ENCODE measurements at places on chromosomes 5 and 9.

DNA sequence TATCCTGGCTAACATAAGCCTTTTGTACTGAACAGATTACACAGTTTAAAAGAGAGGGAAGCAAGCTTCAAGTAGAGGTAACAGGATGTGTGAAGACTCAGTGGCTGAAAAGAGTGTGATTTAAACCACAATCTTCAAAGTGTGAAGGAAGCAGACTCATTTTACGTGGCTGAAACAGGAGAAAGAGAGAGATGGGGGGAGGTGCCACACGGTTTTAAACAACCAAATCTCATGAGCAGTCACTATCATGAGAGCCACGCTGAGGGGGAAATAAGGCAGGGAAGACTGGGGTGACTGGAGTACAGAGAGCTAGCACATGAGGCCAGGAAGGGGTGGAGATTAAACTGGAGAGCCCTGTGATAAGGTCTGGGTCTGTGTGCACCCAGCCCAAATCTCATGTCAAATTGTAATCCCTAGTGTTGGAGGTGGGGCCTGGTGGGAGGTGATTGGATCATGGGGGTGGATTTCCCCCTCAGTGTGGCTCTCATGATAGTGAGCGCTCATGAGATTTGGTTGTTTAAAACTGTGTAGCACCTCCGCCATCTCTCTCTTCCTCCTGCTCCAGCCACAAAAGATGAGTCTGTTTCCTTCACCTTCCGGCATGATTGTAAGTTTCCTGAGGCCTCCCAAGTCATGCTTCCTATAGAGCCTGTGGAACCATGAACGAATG, 318.6 kb upstream of the CD180 start:
- no peak for DNase-seq

- DNase-seq = no peak
Measured at GRCh38 chr5:39570403-39571027, 145.7 kb upstream of the DAB2 start.

GRCh38 chr5:122110987-122111386, 18.4 kb upstream of the ZNF474 start:
- DNase-seq = no peak

- no peak for DNase-seq
Measured at GRCh38 chr5:154937186-154937717, 759 bp downstream of the GEMIN5 start.

DNA sequence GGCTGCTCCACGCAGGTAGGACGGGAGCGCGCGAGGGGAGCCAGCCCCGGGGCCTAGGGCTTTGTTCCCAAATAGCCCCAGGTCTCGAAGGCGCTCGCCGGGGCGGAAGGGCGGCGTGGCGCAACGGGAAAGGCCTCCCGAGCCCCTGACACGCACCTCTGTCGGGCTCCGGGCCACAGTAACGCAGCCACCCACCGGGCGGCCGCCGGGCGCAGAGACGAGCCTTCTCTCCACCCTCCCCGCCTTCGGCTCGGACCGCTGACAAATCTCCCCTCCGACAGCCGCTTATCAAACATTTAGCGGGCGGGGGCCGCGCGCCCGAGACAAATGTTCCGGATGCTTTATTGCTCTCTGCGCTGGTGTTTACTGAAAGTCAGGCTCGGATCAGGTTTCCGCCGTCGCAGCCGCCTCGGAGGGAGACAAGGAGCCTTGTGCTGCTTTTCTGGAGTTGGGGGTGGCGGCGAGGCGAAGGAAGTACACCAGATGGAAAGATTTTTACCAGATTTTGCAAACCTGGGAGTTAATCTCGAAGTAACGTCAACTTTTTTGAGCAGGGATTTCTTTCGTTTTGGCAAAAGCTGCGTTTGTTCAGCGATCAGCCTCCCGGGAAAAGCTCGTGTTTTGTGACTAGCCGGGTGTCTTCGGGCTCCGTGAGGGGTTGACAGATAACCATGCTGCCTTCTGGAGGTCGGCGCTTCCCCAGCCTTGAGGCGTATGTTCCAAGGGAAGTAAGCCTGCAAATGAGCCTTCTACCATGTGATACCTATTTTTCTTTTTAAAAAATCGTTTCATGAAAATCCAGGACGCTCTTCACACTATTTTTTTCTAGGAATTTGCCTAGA, 950 bp downstream of the RGMB start:
- DNase-seq = peak; percentile 55

DNA sequence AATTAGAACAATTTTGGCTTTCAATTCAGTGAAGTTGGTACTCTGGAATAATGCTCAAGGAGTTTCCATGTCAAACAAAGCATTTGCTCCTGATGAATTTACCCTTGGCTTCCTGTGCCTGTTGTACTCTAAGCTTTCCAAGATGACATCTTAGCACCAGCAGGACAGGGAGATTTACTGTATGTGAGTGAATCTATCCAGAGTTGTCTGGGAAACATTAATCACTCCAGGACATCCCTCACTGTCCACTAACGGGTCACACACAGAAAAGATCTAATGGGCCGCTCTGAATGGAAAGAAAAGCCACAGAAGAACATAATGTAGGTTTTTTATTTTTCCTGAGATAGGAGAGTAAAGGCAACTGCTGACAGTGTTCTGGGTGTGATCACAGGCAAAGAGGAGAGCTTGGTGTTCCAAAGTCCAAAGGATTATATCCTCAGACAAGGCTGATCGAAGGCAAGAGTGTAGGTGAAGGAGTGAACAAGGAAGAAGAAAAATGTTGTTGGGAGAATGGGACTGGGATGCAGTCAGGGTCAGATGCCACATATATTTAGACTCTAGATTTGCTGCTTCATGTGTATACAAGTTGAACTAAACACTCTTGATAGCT, 167.7 kb upstream of the RPS23 start:
- DNase-seq = no peak

- DNase-seq = no peak
Measured at GRCh38 chr9:111501648-111502047, 17.5 kb upstream of the ECPAS start.
